ENCODE measurements at places on chromosomes 4 and X.

- H3K27ac ChIP-seq: no peak overlapping the region
- H3K27me3 ChIP-seq: no peaks in the 10 kb centered on the region
- no peak for DNase-seq
- H3K36me3 ChIP-seq: peaks cover 25% of the 10 kb centered on the region
These were observed 79.2 kb downstream of the USP9X start for GRCh38 chrX:41164449-41164848.

- H3K36me3 ChIP-seq: no peaks in the 10 kb centered on the region
- H3K27me3 ChIP-seq: no peaks in the 10 kb centered on the region
- H3K4me3 ChIP-seq: no peak overlapping the region
- H3K4me1 ChIP-seq: no peaks in the 10 kb centered on the region
These were observed 11.6 kb downstream of the PLAC1 start for GRCh38 chrX:134646691-134647090.

- H3K27ac ChIP-seq: no peak overlapping the region
- no peaks in the 10 kb centered on the region for H3K36me3 ChIP-seq
- H3K4me1 ChIP-seq: no peaks in the 10 kb centered on the region
- no peaks in the 10 kb centered on the region for H3K27me3 ChIP-seq
- no peak for DNase-seq
These were observed 10.2 kb upstream of the KCNE5 start for GRCh38 chrX:109635146-109635545.

GRCh38 chr4:98245226-98245625, 16.0 kb upstream of the RAP1GDS1 start:
- H3K36me3 ChIP-seq: no peaks in the 10 kb centered on the region
- no peaks in the 10 kb centered on the region for H3K27me3 ChIP-seq
- no peak for DNase-seq
- no peak overlapping the region for H3K27ac ChIP-seq
- H3K4me1 ChIP-seq: no peaks in the 10 kb centered on the region

- H3K36me3 ChIP-seq: no peaks in the 10 kb centered on the region
- no peak for DNase-seq
These were observed 127.6 kb upstream of the INTU start for GRCh38 chr4:127505203-127505602.

- DNase-seq: no peak
- peaks cover 6% of the 10 kb centered on the region for H3K36me3 ChIP-seq
- H3K27ac ChIP-seq: no peak overlapping the region
- no peak overlapping the region for H3K4me3 ChIP-seq
These were observed 8.5 kb downstream of the ANXA5 start for GRCh38 chr4:121688261-121688660.
